Neural progenitor cell (in vitro differentiated cells): ENCODE measurements at places on chromosomes 11 and 22. TPM values are rescaled to one million over a fixed set of nuclear protein-coding genes. Genes with fewer than 3 reads are reported as not detected.
A peak's percentile ranks its signal among the peaks of the same experiment; 100 is the strongest.

GRCh38 chr11:45904309-45904915, 2.7 kb downstream of the FREY1 start:
- no peak for DNase-seq

- DNase-seq, result peak; percentile 79
Measured at GRCh38 chr11:78420255-78420764, 2.7 kb upstream of the GAB2 start.

GRCh38 chr11:108609682-108610081, 16.1 kb upstream of the EXPH5 start:
- no peak for DNase-seq

DNA sequence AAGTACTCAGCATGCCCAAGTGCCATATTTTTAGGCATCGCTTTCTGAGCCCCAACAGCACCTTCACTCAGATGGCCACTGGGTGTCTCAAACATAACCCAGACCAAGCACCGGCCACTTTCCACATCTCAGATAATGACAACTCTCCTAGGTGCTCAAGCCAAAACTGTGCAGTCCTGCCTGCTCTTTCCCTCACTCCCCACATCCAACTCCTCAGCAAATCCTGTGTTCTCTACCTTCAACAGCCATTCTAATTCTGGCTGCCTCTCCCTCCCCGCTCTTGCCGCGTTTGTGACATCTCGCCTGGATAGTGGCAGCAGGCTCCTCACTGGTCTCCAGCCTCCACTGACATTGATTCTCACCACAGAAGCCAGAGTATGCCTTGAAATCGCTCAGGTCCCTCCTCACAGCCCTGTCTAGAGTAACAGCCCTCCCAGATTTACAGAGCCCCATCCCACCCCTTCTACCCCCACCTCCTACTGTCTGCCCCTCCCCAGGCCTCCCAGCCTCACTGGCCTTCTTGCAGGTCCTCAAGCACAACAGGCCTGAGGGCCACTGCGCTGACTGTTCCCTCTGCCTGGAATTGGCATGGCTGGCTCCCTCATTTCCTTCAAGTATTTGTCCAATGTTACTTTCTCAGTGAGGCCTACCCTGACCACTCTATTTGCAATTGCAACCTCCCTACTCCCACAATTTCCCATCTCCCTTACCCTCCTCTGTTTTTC, 1.3 kb upstream of the PHETA2 start:
- DNase-seq, result no peak

DNA sequence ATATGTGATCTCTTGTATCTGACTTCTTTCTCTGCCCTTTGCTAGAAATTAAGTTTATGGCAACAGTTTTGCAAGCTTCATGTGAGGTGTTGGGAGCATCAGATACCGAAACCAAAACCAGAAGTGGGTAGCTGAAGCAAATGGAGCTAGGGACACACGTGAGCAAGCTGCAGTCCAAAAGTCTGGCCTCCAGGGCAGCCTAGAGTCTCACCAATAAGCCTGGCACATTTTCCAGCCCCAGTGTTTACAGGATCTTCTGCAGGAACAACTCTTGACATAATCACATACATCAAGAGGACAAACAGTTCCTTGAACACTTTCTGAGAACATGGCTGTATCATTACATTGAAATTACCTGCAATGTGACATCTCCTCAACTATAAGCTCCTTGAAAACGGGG, 114.1 kb downstream of the LARGE1 start:
- no peak for DNase-seq

GRCh38 chr11:118627566-118627965, 20.2 kb downstream of the PHLDB1 start:
- DNase-seq, result no peak

DNA sequence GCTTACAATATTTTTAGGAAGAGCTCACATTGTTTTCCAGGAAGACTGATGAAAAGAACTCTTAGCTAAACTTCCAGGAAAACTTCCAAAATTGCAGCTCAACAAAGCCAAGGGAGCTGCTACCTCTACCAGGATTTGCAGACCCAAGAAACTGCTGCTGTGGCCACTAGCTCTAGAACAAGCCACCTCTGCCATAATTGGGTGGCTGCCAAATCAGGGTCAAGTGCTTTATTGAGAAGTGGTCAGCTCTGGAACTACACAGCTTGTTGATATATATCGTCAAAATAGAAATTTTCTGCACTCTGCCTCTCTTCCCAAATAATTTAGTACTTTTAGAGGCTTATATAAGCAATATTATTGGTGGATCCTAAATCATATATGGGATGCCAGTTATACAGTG, 371.8 kb upstream of the CHORDC1 start:
- DNase-seq, result no peak

DNA sequence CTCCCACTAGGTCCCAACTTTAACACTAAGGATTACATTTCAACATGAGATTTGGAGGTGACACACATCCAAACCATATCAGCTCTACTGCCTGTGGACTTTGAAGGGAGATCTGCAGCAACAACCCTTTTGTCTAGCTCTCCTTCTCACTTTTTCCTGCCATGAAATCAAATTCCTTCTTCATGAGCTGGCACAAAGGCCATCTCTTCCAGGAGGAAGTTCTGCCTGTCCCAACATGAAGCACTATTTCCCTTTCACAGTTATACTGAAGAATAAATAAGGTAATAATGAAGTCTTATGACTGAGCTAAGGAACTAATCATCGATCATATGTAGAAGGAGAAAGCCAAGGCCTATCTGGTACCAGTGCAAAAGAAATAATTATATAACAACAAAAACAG, 253.5 kb upstream of the TENM4 start:
- DNase-seq, result no peak

DNA sequence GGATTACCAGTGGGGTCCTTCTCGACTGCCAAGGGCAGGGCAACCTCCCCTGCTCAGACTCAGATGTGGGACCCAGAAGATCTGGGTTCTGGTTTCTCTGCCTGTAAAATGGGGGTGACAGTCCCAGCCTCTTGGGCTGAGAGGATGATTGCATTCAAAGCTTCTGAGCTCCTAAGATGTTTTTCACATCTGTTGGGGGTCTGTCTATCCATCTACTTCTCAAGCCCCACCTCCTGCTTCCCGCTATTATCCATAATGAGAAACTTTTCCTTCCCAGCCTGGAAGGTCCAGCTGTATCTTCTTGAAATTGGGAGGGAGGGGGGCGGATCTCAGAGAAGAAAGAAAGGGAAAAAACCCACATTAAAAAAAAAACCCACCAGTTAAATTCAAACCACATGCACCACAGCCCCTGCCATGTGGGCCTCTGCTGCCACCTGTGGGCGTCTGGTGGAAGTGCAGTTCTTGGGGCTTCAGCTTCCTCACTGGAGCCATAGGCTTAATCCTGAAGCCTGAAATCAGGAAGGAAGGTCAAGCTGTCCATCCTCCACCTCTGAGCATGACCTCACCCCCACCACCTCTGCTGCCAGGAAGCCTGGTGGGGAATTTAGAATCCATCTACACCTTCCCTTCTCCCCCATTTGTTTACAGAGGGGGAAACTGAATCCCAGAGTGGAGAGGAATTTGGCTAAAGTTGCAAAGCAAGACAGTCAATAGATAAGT, 27.3 kb downstream of the ARHGEF17 start:
- DNase-seq, result peak; percentile 83

GRCh38 chr11:69058511-69059270, 10.0 kb downstream of the TPCN2 start:
- DNase-seq, result no peak

DNA sequence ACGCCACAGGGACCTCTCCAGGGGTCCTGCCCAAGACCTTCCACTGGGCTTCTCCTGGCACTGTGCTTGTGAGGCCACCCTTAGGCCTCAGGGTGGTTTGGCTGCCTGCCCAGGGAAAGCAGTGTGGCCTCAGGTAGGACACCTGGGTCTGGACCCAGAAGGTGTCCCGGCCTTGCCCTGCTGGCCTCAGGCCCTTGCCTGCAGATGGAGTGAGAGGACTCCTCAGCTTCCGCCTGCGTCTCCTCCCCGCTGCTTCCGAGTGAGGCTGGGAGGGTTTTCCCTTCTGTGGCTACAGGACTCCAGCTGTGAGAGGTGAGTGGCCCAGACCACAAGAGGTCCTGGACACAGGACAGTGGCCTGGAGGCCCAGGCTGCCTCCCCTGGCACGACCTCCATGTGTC, 60.4 kb downstream of the WNT7B start:
- DNase-seq, result no peak

DNA sequence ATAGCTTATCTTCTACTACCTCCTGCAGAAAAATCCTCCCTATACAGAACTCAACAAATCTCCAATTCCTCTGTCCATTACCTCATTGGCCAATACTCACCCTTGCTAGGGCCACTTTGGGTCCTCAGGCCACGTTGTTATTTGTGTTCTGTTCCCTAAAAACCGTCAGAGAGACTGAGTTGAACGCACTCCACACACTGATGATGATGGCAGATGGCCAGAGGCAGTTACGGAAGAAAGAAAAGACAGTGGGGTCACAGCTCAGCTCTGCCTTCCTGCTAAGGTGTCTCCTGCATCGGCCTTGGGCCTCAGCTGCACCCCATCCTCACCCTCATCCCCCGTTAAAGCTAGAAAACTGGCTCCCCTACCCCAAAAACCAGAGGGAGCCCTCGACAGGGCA, 66.2 kb downstream of the MICAL3 start:
- no peak for DNase-seq

- no peak for DNase-seq
Measured at GRCh38 chr11:86675017-86675416, 2.6 kb upstream of the ME3 start.

GRCh38 chr22:46452195-46453005, 85.0 kb downstream of the CELSR1 start:
- DNase-seq, result no peak

- DNase-seq, result no peak
Measured at GRCh38 chr11:118691926-118692830, 12.7 kb upstream of the TREH start.

DNA sequence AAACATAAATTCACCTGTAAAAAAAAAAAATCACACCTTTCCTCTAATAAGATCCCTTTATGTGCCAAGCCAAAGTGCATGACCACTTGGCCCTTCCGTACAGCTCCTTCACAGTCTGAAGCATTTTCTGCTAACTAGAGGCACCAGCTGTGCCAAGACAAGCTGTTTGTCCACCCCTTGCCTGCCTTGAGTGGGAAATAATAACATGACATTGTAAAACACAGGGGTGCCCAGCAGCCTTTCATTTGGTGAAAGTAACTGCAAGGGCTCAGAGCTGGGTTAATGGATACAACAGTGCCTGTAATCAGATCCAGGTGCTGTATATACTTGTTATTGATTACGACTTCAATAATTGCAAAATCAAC, 59.2 kb downstream of the DDIAS start:
- DNase-seq, result no peak

GRCh38 chr22:17481424-17481823, 81.9 kb upstream of the SLC25A18 start:
- no peak for DNase-seq

- no peak for DNase-seq
Measured at GRCh38 chr11:68579455-68579854, 104.9 kb upstream of the GAL start.

Gene DGCR6
- 4.2 and 5.2 TPM in 2 replicates for total RNA-seq

Gene SLC22A25
- total RNA-seq, result not detected in 2 replicates

Gene DDIAS
- total RNA-seq, result 19.9 and 47.7 TPM in 2 replicates

Gene C11orf52
- total RNA-seq, result 0.65 TPM in 1 of 2 replicates, not detected in the other

Gene KDM4E
- total RNA-seq, result not detected in 2 replicates

Gene DERL3
- 1.1 and 7.7 TPM in 2 replicates for total RNA-seq

Gene MS4A4E
- not detected in 2 replicates for total RNA-seq

Gene OR51E2
- total RNA-seq, result not detected in 2 replicates

Gene CCDC73
- total RNA-seq, result not detected in 2 replicates

Gene SCGB1D2
- not detected in 2 replicates for total RNA-seq

Gene FAM76B
- 92.7 and 139 TPM in 2 replicates for total RNA-seq
